ENCODE measurements at places on chromosomes 3 and 15. TPM values are rescaled to one million over a fixed set of nuclear protein-coding genes. Genes with fewer than 3 reads are reported as not detected.

The PAQR5 gene
- total RNA-seq, result 1.2 TPM

The RASL12 gene
- 8.5 TPM for total RNA-seq

The UTS2B gene
- total RNA-seq, result 0.59 TPM

The EFHB gene
- not detected for total RNA-seq

The SETD2 gene
- total RNA-seq, result 13.8 TPM

The CEMIP gene
- 2.7 TPM for total RNA-seq

The CDHR4 gene
- not detected for total RNA-seq

The CLRN1 gene
- total RNA-seq, result not detected

The ZNF502 gene
- 1.6 TPM for total RNA-seq

The GPR149 gene
- total RNA-seq, result not detected

The LDHAL6B gene
- total RNA-seq, result not detected

The SEMA6D gene
- 1.8 TPM for total RNA-seq

The NMB gene
- total RNA-seq, result 12.1 TPM

The POPDC2 gene
- not detected for total RNA-seq

The CLDN1 gene
- 0.59 TPM for total RNA-seq

The LYZL4 gene
- total RNA-seq, result not detected

The CYP11A1 gene
- 0.84 TPM for total RNA-seq

The GLDN gene
- 0.30 TPM for total RNA-seq

The CCDC54 gene
- total RNA-seq, result not detected

The RBP2 gene
- total RNA-seq, result not detected

The AHSG gene
- not detected for total RNA-seq
